ENCODE measurements at places on chromosomes 11 and 22.

- DNase-seq: no peak
Observed at GRCh38 chr11:1157645-1158591, at the start of gene MUC5AC. MUC5AC (plus strand) TSS chr11:1157953; CDS start chr11:1158000, 47 bp downstream.

DNA sequence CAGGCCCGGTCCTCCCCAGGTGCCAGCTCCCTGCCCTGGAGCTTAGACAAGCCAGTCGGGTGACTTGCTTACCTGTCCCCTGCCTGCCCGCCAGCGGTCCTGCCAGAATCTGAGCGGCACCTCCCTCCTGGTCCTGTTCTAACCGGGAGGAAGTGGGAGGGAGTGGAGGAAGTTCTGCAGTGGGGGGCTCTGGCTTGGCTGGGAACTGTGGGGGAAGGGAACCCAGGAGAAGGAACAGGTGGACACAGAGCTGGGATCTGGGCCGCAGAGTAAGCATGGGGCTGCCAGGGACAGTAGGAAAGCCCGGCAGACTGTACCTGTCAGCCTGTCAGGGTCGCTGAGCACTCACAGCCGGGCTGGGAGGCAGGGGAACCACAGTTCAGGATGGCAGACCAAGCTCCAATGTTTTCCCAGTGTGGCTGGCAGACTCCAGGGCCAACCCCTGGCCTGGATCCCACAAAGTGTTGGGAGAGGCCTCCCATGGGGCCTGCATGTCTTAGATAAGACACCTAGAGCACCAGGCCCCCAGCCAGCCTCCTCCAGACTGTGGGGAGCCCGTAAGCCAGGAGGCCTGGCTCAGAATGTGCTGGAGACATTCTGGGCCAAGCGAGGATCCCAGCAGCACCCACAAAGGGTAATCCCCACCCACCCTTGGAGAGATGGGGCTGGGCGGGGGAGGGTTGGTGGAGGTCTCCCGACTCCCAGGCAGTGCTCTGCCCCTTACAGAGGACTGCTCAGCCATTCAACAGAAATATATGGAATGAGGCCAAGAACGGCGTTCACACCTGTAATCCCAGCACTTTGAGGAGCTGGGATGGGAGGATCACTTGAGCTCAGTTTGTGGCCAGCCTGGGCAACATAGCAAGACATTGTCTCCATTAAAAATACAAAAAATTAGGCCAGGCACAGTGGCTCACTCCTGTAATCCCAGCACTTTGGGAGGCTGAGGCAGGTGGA lies 2.3 kb downstream of the CYB5R3 start:
- DNase-seq: no peak

DNA sequence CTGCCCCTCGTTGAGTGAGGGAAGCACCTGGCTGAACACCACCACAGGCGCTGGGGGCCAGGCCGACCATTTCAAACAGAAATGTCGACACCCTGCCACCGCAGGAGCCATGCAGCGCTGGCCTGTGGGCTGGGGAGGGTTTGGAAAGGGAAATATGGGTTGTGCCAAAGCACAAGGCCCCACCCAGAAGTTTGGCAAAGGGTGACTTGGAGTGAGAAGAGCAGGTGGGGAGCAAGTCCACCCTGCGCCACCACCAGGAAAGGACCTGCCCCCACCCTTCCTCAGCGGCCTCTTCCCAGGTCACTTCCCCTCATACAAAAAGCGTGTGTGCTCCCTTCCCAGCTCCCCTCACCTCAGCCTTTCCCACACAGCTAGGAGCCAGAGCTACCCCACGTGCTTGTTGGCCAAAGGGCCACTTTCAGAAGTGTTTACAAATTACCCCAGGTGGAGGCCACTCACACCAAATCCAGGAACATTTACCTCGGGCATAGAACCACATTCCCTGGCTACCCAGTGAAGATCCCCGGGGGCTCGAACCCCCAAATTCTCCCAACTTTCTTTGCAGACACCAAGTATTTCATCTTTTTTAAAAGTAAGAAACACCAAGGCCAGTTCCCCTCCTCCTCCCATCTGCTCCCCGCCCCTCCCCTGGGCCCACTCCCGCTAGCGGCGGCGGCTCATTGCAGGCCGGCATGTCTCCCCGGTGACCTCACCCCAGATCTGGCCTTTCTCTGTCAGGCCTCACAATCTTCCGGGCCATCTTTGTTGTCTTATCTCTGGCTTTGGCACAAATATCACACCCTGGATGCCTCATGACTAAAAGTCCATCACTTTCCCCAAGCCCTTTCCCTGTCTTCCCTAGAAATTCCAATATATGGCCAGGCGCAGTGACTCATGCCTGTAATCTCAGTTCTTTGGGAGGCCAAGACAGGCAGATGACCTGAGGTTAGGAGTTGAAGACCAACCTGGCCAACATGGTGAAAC lies 20.5 kb upstream of the SCGB1A1 start:
- DNase-seq: no peak

- DNase-seq: no peak
Observed at GRCh38 chr22:46262449-46263215, 511 bp downstream of the PKDREJ start.

DNA sequence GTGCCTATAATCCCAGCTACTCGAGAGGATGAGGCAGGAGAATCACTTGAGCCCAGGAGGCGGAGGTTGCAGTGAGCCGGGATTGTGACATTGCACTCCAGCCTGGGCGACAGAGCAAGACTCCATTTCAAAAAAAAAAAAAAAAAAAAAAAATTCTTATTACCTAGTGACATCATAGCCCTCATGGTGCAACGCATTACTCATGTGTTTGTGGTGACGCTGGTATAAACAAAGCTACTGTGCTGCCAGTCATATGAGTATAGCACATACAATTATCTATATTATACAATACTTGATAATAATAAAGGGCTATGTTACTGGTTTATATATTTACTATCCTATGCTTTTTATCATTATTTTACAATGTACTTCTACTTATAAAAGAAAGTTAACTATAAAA lies 41.2 kb downstream of the OR2AT4 start:
- DNase-seq: no peak

DNA sequence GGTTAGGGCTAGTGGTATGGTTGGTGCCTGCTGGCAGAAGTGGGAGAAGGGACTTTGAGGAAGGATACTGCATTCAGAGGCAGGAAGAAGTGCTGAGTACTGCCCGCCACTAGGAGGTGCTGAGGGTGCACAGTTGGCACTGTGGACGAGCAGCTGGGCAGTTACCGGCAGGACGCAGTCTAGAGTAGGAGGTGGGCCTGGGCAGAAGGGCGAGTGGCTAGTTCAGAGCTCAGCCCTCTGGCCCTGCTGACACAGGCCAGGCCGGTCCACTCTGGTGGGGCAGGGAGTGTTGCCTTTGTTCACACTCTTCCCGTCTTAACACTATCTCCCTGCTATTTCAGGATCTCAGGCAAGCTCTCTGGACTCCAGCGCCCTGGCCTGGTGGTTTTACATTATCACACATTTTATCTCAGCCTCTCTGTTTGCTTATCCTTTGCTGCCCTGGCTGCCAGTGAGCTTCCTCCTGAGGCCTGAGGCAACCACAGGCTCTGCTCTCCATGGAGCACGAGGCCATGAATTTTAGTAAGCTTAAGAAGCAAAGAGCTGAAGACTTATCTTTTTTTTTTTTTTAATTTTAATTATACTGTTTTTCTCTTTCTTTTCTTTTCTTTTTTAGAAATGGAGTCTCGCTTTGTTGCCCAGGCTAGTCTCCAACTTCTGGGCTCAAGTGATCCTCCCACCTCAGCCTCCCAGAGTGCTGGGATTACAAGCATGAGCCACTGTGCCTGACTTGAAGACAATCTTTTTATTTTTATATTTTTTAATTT lies 26.9 kb downstream of the SNAP29 start:
- peak; percentile 20 for DNase-seq

DNA sequence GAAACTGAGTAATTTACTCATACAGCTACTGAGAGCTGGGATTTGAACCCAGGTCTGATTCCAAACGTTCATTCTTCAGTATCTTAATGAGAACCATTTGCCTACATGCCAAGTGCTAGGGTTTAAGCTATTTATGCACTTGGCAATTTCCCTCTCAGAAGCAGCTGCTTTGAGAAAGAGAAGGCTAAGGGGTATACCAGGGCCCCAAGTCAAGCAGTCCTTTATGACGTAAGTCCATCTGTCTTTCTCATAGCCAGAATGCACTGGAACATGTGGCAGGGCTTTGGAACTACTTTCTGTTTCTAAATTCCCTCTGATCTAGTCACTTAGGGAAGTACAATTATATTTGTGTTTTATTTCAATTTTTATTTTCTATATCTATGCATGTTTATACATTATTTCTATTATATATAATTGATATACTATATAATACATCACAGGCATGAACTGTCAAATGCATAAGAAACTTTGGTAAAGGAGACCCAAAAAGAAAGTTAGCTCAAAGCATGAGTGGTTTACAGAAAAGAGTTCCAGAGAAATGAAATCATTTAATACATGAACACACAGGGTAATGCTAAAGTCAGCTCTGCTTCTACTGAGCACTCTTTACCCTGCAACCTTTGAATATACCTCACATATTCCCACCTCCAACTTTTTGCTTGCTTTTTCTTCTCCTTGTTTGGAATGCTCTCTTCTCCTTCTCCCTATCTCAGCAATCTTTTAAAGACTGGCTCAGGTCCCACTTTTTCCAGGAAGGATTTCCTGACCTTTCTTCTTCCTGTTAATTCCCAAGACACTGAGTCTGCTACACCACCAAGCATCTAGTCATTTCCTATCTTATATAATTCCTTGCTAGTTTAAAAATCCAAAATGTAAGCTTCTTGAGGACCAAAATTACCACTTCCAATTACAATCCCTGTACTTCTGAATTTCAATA lies 80.5 kb upstream of the GDPD4 start:
- DNase-seq: no peak

DNA sequence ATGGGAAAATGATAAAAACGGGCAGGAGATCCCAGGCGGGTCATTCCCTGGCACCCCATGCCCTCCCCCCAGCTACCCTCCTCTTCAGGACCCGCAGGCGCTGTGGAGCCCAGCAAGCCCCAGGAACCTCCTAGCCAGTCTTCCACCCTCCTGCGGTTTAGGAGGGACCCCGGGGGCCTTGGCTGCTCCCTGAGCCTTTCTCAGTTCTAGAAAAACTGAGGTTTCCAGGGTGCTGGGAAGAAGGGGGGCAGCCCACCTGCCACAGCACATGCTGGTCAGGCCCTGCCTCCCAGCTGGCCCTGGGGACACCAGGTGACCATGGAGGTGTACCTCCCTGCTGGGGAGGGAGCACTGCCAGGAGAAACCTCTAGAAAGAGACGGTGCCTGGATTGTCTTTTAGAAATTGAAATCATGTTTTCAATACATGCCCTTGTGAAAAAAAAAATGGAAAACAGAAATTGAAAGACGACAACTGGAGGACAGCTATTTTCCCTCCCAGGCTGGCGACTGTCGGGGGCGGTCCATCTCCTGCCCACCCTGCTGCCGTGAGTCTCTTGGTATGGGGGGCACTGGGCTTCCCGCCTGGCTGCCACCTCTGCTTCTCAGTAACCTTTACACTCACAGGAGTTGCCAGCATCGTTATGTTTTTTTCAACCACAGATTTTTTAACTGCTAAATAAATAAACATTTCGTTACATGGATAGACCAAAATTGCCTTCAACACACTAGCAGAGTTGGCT lies 398.5 kb downstream of the TBC1D22A start:
- DNase-seq: no peak

DNA sequence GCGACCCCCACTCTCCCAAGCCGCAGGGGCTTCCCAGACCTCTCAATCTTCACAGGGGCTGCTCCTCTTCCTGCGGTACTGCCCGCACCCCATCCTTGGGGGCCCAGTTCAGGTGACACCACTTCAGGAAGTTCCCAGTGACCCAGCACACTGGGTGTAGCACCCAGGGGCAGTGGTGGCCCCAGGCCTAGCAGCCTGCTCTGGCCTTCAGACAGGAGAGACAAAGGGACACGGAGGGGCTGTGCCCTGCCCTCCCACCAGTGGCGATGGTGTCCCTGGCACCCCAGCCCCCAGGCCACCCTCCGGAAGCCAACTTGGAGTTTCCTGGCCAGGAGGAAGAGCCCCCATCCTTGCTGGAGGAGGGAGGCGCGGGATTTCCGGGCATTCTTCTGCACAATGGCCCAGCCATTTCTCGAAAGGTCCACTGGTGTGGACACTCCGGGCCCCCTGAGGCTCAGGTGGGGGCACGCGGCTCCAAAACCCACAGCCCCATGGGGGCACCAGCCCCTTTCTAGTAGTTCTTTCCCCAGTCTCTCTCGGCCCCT lies 978 bp upstream of the CLDN5 start:
- no peak for DNase-seq

GRCh38 chr11:131888230-131888855 lies 517.9 kb downstream of the NTM start:
- no peak for DNase-seq

GRCh38 chr11:125464270-125464662 lies 31.8 kb downstream of the FEZ1 start:
- no peak for DNase-seq

DNA sequence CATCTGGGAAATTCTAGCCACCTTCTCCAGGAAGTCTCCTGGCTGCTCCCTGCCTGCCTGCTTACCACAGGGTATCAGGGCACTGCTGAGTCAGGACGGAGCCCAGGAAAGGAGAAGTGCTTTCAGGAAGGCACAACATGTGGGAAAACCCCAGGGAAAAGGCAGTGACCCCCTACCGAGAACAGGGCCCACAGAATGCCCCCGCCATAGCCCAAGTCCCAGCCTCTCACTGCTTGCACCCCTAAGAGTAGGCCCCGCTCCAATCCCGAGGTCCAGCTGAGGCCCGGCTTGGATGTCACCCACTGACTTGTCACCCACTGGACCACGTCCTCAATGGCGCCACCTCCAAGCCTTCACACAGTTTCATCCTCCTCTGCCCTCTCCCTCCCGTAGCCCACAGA lies 34.1 kb downstream of the ARAP1 start:
- DNase-seq: no peak

GRCh38 chr11:95100191-95100648 lies 10.6 kb downstream of the ENDOD1 start:
- DNase-seq: no peak

DNA sequence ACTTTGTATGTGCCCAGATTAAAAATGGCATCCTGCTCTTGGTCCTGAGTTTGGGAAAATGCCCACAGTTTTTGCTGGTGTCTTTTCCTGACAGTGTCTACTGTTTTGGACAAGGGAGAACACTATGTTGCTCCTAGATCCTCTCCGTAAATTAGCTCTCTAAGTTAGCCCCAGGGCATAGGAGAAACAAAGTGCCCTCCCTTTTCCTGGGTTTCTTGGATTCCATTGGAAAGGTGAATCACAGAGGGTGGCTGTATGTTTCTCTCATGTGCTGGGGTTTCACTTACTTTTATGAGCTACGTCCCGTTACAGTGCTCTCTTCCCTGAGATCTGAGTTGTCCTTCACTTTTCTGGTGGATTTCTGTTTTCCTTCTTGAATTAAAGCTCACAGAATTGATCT lies 782.8 kb downstream of the CNTN5 start:
- DNase-seq: no peak

DNA sequence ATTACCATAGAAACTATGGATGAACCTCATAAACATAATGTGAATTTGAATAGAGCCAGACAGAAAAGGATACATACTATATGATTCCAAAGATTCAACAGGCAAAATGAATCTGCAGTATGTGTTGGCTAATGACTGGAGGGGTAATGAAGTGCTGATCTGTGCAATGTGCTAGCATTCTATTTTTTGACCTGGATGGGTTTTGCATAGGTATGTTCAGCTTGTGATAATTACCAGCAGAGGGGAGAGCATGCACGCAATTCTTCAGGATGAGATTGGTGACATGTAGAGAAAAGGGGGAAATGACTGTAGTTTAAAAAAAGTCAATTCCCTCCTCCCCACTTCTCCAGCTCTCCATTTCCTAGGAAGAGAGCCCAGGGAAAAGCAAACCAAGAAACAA lies 618 bp upstream of the CCDC81 start:
- no peak for DNase-seq

GRCh38 chr11:103661185-103661584 lies 375.3 kb upstream of the DDI1 start:
- DNase-seq: no peak

- DNase-seq: no peak
Observed at GRCh38 chr11:113110046-113110445, 148.8 kb downstream of the NCAM1 start.

GRCh38 chr11:70702040-70702648 lies 303.8 kb downstream of the CTTN start:
- DNase-seq: no peak

All from GOT3 (cell line).